ENCODE measurements at places on chromosomes 5 and 9. TPM values are rescaled to one million over a fixed set of nuclear protein-coding genes. Genes with fewer than 3 reads are reported as not detected.

DNA sequence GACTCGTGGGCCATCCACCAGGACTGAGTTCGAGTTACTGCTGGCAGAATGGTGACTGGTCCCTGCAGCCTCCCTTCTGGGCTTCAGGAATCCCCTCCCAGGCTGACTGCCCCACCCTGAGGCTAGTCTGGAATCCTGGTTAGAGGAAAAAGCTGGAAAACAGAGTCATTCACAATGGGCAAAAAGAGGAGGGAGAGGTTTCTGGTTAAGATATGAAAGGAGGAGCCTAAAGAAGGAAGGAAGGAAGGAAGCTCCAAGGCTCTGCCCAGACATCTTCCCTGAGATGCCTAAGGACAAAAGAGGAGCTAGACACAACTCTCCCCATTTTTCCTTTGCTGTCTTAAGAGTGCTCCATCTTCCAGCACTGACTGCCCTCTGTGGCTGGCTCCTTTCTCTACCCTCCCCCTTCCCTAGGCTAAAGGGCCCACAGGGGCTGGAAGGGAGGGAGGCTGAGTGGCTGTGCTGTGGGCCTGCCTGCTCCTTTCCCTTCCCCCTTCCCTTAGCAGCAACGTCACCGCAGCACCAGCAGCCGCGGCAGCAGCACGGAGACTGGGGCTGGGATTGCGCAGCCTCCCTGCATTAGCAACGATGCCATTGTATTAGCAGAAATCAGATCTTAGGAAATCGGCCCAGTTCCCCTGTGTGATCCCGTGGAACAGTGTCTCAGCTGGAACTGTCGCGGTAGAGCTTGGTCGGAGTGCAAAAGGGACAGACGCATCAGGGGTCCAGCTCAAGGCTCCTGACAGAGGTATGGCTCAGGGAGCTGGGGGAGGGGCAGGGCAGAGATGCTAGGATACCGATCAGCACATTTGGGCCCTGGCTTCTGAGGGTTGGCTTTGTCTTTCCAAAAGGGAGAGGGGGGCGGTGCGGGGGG, 48.7 kb downstream of the RUSC2 start:
- no peak overlapping the region for H3K27ac ChIP-seq
- no peak for DNase-seq
- no peaks in the 10 kb centered on the region for H3K36me3 ChIP-seq
- no peaks in the 10 kb centered on the region for H3K4me1 ChIP-seq

- no peaks in the 10 kb centered on the region for H3K36me3 ChIP-seq
- no peaks in the 10 kb centered on the region for H3K4me1 ChIP-seq
- H3K27me3 ChIP-seq, result peaks cover 5% of the 10 kb centered on the region
- DNase-seq, result no peak
- no peak overlapping the region for H3K27ac ChIP-seq
- no peak overlapping the region for H3K4me3 ChIP-seq
Measured at GRCh38 chr5:123273095-123273494, 150.1 kb downstream of the CEP120 start.

- H3K4me3 ChIP-seq, result no peak overlapping the region
- H3K4me1 ChIP-seq, result no peaks in the 10 kb centered on the region
- no peaks in the 10 kb centered on the region for H3K36me3 ChIP-seq
- H3K27me3 ChIP-seq, result no peaks in the 10 kb centered on the region
- no peak overlapping the region for H3K27ac ChIP-seq
- no peak for DNase-seq
Measured at GRCh38 chr5:164255598-164256213, 750.3 kb downstream of the MAT2B start.

- no peaks in the 10 kb centered on the region for H3K4me1 ChIP-seq
- no peak overlapping the region for H3K4me3 ChIP-seq
- H3K27me3 ChIP-seq, result no peaks in the 10 kb centered on the region
- H3K27ac ChIP-seq, result no peak overlapping the region
- DNase-seq, result no peak
Measured at GRCh38 chr5:9350301-9350797, 195.5 kb downstream of the SEMA5A start.

- peaks cover 7% of the 10 kb centered on the region for H3K4me1 ChIP-seq
- H3K36me3 ChIP-seq, result no peaks in the 10 kb centered on the region
Measured at GRCh38 chr5:111697881-111698757, 58.9 kb downstream of the NREP start.

DNA sequence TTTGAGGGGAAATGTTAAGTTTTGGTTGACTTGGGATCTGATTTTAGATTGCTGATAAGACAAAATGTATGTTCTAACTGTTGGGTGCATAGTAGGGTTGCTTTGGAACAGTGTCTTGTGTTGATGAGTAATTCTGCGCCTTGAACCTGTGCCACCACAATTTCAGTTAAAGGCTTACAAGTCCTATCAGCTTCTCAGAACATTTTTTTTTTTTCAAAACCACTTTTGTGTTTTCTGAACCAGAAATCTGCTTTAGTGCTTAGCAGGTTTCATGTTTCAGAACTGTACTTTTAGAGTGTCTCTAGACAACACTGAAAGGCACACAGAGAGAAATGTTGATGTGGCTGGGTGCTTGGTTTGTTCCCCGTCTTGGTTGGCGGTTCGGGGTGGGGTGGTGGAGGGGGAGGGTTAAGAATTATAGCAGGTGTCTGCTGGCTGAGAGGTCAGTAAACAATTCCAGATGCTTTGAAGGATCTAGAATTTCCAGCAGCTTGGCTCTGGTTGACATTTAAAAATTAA, 84.6 kb downstream of the ANKRD55 start:
- H3K36me3 ChIP-seq, result peaks cover 5% of the 10 kb centered on the region
- H3K27me3 ChIP-seq, result no peaks in the 10 kb centered on the region
- peaks cover 60% of the 10 kb centered on the region for H3K4me1 ChIP-seq
- peak; percentile 43 for DNase-seq

- no peak for DNase-seq
- no peak overlapping the region for H3K27ac ChIP-seq
- no peaks in the 10 kb centered on the region for H3K4me1 ChIP-seq
- peaks cover 3% of the 10 kb centered on the region for H3K27me3 ChIP-seq
- H3K4me3 ChIP-seq, result no peak overlapping the region
- H3K36me3 ChIP-seq, result no peaks in the 10 kb centered on the region
Measured at GRCh38 chr9:87518702-87519335, 21.2 kb downstream of the DAPK1 start.

GRCh38 chr5:178333821-178334481, 101.3 kb upstream of the PHYKPL start:
- DNase-seq, result no peak
- no peaks in the 10 kb centered on the region for H3K27me3 ChIP-seq
- no peak overlapping the region for H3K27ac ChIP-seq
- H3K36me3 ChIP-seq, result no peaks in the 10 kb centered on the region
- H3K4me3 ChIP-seq, result no peak overlapping the region
- H3K4me1 ChIP-seq, result peaks cover 5% of the 10 kb centered on the region

- H3K27me3 ChIP-seq, result peaks cover 2% of the 10 kb centered on the region
- no peak for DNase-seq
Measured at GRCh38 chr5:142428036-142428772, 103.4 kb upstream of the SPRY4 start.

- H3K36me3 ChIP-seq, result no peaks in the 10 kb centered on the region
- H3K4me3 ChIP-seq, result no peak overlapping the region
- no peak for DNase-seq
- H3K27ac ChIP-seq, result no peak overlapping the region
- no peaks in the 10 kb centered on the region for H3K27me3 ChIP-seq
- no peaks in the 10 kb centered on the region for H3K4me1 ChIP-seq
Measured at GRCh38 chr5:44691802-44692201, 116.9 kb upstream of the MRPS30 start.

DNA sequence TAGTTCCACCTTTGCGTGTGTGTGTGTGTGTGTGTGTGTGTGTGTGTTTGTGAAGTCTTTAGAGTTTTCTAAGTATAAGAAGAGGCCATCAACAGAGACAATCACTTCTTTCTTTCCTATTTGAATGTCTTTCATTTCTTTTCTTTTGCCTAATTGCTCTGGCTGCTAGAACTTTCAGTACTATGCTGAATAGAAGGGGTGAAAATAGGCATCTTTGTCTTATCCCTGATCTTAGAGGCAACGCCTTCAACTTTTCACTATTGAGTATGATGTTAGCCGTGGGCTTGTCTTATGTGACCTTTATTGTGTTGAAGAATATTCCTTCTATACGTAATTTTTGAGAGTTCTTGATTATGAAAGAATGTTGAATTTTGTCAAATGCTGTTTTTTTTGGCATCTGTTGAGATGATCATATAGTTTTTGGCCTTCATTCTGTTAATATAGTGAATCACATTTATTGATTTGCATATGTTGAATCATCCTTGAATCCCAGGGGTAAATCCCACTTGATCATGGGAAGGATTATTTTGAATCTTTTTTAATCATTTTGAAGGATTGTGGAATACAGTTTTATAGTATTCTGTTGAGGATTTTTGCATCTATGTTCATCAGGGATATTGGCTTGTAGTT, 134.8 kb upstream of the CD180 start:
- peaks cover 7% of the 10 kb centered on the region for H3K27me3 ChIP-seq
- no peak overlapping the region for H3K4me3 ChIP-seq
- no peaks in the 10 kb centered on the region for H3K4me1 ChIP-seq

DNA sequence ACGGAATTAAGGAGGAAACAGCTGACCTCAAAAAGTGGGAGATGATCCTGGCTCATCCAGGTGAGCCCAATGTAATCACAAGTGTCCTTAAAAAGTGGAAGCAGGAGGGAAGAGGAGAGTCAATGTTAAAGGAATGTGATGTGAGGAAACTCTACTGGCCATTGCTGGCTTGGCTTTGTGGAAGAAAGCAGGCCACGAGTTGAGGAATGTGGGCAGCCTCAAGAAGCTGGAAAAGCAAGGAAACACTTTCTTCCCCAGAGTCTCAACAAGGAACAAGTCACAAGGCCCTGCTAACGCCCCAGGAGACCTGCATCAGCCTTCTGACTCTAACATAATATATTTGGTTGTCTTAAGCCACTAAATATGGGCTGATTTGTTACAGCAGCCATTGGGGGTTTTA, 252.8 kb downstream of the PSAT1 start:
- H3K4me3 ChIP-seq, result no peak overlapping the region
- H3K27me3 ChIP-seq, result peaks cover 2% of the 10 kb centered on the region
- H3K4me1 ChIP-seq, result no peaks in the 10 kb centered on the region
- H3K36me3 ChIP-seq, result no peaks in the 10 kb centered on the region

DNA sequence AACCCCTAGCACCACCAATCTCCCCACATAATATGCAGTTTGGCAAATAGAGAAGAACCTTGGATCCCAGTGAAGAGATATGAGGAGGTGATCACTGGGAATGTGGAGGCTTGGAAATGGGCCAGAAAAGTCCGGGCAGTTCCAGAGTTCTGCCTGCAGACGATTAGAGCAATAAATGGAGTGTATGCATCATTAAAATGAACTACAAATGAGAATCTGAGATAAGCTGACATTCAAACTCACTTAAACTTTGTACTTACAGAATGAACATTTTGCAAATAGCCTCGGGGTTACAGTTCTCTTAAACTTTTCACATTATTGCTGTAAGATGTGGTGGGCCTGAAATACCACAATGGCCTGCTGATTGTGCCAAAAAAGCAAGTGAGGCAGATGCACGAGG, 23.0 kb upstream of the LHFPL2 start:
- H3K27ac ChIP-seq, result no peak overlapping the region
- DNase-seq, result no peak
- H3K4me3 ChIP-seq, result no peak overlapping the region
- no peaks in the 10 kb centered on the region for H3K4me1 ChIP-seq
- H3K27me3 ChIP-seq, result peaks cover 6% of the 10 kb centered on the region

- DNase-seq, result no peak
- H3K36me3 ChIP-seq, result no peaks in the 10 kb centered on the region
- no peaks in the 10 kb centered on the region for H3K4me1 ChIP-seq
- peaks cover 3% of the 10 kb centered on the region for H3K27me3 ChIP-seq
- no peak overlapping the region for H3K27ac ChIP-seq
- no peak overlapping the region for H3K4me3 ChIP-seq
Measured at GRCh38 chr5:79713727-79714126, 24.1 kb downstream of the CMYA5 start.

GRCh38 chr5:124675931-124676846, 70.2 kb downstream of the ZNF608 start:
- no peaks in the 10 kb centered on the region for H3K4me1 ChIP-seq
- no peak for DNase-seq
- H3K36me3 ChIP-seq, result no peaks in the 10 kb centered on the region
- H3K27ac ChIP-seq, result no peak overlapping the region

GRCh38 chr5:31107091-31107518, 86.4 kb upstream of the CDH6 start:
- DNase-seq, result no peak
- H3K4me1 ChIP-seq, result no peaks in the 10 kb centered on the region
- no peak overlapping the region for H3K27ac ChIP-seq
- H3K27me3 ChIP-seq, result no peaks in the 10 kb centered on the region

DNA sequence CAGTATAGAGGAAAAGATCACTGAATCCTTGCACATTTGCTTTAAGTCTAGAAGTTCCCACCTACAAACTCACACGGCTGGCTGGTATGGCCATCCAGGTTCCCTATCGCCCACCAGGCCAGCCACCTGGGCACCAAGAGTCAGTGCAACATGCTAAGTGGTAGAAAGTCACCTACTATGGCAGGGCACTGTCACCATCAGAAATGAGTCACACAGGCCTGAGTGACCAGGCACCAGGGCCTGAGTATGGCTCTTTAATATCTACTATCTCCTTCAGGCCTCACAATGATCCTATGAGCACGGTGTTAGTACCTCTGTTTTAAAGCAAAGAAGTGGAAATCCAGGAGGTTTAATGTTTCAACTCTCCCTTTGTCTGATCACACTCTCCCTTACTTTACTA, 156.2 kb downstream of the CDK5RAP2 start:
- no peak for DNase-seq
- peaks cover 41% of the 10 kb centered on the region for H3K36me3 ChIP-seq
- no peaks in the 10 kb centered on the region for H3K27me3 ChIP-seq
- no peak overlapping the region for H3K27ac ChIP-seq
- no peak overlapping the region for H3K4me3 ChIP-seq

- H3K36me3 ChIP-seq, result no peaks in the 10 kb centered on the region
- peak overlapping the region; percentile 1 for H3K27ac ChIP-seq
- H3K4me1 ChIP-seq, result peaks cover 19% of the 10 kb centered on the region
- no peak for DNase-seq
- peaks cover 3% of the 10 kb centered on the region for H3K27me3 ChIP-seq
- no peak overlapping the region for H3K4me3 ChIP-seq
Measured at GRCh38 chr9:36503172-36504088, 69.3 kb upstream of the MELK start.

DNA sequence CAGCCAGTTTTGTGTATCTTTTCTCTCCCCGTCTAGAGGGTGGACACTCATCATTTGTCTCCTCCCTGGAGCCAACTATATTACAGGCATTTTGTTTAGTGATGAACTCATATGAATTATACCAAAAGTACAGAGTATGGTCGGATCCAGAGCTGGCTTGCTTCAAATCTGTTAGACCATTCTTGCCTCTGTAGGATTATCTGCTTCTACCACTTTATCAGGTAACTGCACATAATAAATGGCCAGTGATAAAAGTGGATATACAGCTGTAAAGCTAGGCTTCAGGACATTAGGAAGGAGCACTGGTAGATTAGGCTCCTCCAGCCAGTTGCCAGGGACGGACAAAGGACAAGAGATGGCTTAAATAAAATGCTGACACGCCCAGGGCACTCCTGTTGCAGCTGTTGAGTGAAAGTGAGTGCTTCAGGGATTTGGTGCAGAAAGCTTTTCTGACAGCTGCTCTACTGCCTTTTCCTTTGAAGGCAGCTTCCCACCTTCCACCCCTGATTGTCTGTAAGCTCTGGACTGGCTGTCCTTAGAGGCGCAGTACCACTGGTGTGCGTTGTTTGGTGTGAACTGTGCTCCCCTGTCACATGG, 259.2 kb downstream of the PDZD2 start:
- DNase-seq, result no peak
- H3K4me1 ChIP-seq, result no peaks in the 10 kb centered on the region
- H3K27me3 ChIP-seq, result no peaks in the 10 kb centered on the region
- no peaks in the 10 kb centered on the region for H3K36me3 ChIP-seq

TAL2 gene
- not detected for total RNA-seq

JAKMIP2 gene
- 1.1 TPM for total RNA-seq

PCDHGA12 gene
- total RNA-seq, result not detected

IL13 gene
- total RNA-seq, result 308 TPM

STPG3 gene
- 1.2 TPM for total RNA-seq

PCDHA13 gene
- not detected for total RNA-seq

THG1L gene
- 26.8 TPM for total RNA-seq
